ENCODE measurements at places on chromosomes 5 and 9.

DNA sequence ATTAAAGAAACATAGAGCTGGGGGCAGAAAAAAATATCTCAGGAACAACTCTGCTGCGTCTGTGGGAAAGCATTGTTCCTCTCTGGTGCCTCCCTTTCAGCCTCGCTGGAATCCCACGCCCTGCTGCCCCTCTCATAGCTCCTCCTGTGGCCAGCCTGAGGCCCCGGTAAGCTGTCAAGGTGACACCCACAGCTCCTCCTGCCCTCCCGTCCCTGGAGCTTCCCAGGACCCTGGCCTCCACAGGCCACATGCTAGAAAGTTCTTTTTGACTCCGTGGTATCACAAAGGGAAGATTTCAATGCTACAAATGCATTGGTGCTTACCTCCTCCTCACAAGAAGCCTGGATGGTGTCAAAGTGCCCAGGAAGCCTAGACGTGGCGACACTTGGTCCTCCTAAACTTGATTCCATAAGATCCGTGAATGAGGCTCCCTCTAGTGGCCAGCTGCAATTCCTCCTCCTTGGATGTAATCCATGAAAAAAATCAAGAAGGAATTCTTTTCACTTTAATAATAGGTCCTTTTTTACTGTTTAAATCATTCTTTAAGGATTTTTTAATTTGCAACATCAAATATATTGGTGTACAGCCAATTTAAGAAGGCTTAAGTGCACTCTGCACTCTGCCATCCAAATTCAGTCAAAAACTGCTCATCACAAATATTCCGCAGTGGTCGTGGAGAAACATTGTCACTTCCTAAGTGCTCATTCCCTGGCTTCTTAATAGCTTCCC lies 104.9 kb downstream of the CFAP90 start:
- DNase-seq = no peak

GRCh38 chr5:73153513-73153912 lies 19.5 kb upstream of the TMEM174 start:
- DNase-seq = no peak

- DNase-seq = no peak
Observed at GRCh38 chr9:89778100-89779090, 173.6 kb downstream of the GADD45G start.

- no peak for DNase-seq
Observed at GRCh38 chr9:137371521-137371941, 51.4 kb downstream of the EXD3 start.

DNA sequence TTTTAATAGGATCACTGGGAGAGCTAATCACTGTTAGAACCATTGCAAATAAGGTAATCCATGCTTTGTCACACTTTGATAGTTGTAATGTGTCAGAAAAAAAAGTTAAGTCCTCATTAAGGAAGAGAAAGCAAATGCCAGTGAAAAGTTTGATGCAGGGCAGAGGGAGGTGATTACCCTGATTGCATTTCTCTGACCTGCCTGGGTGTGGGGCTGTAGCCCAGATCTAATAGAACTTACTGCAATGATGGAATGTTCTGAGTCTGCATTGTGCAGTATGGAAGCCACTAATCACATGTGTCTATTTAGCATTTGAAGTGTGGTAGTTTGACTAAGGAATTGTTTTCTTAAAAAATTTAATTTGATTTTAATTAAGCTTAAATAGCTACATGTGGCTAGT lies 202.7 kb downstream of the ATP10B start:
- DNase-seq = no peak

GRCh38 chr9:98248737-98249474 lies 6.5 kb downstream of the TBC1D2 start:
- no peak for DNase-seq

All from stimulated activated CD4-positive, alpha-beta T cell treated with anti-CD3 and anti-CD28 coated beads, Interleukin-1b, Interleukin-23, amount 100 ng/mL, for 1 hour (primary cell).